Suprapubic skin (tissue), 4 donors: ENCODE measurements at places on chromosomes 11 and 22. TPM values are rescaled to one million over a fixed set of nuclear protein-coding genes. Genes with fewer than 3 reads are reported as not detected.

The TRIM6 gene
- total RNA-seq: 2.0 TPM

DNA sequence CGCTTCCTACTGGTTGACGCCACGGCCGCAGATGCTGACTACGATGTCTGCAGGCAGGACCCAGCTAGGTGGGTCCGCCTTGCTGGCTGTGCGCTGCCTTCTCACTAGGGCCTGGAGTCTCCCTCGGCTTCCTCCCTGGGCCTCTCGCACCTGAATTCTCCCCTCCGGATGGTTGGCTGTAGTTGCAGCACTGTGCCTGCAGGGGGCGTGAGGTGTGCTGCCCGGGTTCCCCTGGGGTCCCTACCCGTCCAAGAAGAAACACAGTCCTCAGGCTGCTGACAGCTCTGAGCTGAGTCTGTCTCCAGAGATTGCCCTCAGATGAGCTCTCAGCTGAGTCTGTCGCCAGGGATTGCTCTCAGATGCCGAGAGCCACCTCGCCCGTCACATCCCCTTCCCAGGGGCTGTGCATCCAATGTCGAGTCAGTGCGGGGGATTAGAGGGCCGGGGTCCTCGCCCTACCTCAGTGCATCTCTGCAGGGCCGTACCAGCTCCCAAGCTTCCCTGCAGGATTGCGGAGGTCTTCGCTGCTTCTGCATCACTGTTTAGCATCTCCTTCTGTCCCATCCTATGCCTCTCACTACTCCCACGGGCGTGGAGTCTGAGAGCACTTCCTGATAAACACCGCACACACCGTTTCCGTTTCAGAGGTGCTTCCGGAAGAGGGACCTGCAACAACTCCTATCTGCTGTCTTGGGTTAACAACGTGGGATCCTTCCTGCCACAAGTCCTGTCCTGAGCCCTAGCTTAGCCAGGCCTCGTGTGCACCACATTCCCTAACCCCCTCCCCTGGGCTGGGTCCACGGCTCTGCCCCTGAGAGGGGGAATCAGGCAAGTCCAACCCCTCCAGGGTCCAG lies 196.9 kb downstream of the CSNK2A3 start:
- DNase-seq: no peak

The DMC1 gene
- 19.0 TPM for total RNA-seq

The C22orf15 gene
- total RNA-seq: not detected

The DNAJB7 gene
- total RNA-seq: not detected

- no peak for DNase-seq
Observed at GRCh38 chr11:78417175-78417887, at the start of gene GAB2. GAB2 (minus strand) TSS chr11:78417820; CDS start chr11:78417720, 100 bp downstream.

DNA sequence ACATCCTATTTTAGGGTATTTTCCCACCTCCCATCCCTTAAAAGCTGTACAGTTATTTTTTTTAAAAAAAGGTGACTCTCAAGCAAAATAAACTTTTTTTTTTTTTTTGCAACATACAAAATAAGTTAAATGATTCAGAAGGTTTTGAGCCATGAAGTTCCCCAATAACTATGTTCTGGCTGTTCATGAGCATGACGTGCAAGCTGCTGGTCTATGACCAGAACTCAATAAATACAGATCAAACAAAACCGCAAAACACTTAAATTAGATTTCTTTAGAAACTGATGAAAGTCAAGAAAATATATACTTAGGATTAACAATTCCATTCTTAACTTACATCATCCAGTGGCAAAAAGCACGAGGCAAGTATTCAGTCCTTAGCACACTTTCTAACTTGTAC lies 24.1 kb upstream of the CLNS1A start:
- no peak for DNase-seq

DNA sequence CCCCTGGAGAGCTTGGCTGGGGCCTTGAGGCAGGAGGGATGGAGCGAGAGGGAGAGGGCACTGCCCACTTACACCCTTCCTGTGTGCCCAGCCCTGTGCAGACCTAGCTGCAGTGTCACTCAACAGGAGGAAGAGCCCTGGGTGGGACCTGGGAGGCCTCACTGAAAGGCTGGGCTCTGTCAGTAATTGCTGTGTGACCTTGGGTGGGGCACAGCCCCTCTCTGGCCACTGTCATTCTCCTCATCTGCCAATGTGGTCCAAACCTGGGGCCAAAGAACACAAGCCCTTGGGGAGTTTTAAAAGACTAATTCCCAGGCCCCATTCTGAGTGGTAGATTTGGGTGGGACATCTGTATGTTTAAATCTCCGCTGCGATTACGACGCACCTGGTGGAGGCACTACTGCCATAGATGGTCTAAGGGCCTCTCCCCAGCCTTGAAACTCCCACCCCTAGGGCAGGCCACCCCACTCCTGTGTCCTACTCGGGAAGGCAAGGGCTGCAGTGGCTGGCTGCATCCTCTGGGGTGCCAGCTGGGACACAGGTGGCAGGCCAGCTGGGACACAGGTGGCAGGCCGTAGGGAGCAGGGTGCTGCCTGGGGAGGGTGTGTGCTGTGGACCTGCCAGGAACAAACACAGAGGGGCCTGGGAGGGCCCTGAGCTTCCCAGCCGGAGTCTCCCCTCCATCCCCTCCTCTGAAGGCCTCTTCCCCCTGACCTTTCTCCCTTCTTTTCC lies 12.3 kb upstream of the SOX10 start:
- DNase-seq: no peak

- DNase-seq: peak; percentile 49
Observed at GRCh38 chr11:69319255-69320106, 25.5 kb downstream of the MYEOV start.

DNA sequence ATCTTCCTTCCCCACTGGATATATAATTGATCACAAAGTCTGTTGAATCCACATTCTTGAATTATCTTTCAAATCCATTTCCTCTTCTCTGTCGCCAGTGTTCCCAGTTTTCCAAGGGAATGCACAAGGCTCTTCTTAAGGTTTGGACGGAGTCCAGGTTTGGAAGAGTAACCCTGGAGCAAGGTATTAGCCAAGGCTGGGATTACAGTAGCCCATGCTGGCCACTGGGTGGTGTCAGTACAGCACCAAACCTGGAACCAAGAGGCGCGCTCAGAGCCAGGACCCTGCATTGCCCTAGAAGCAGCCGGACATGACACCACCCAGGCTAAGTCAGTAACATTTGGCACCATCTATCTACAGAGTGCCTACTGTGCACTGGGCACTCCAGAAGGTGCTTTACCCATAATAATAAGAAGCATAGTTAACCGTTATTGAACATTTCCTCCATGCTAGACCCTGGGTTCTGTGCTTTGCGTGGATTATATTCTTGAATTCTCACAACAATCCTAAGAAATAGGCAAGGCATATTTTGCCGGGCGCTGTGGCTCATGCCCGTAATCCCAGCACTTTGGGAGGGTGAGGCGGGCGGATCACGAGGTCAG lies 48.0 kb upstream of the CLPB start:
- no peak for DNase-seq

GRCh38 chr11:103436131-103436770 lies 327.0 kb downstream of the DYNC2H1 start:
- no peak for DNase-seq

- no peak for DNase-seq
Observed at GRCh38 chr11:130638033-130638432, 189.6 kb downstream of the ADAMTS15 start.

The TSGA10IP gene
- total RNA-seq: not detected

DNA sequence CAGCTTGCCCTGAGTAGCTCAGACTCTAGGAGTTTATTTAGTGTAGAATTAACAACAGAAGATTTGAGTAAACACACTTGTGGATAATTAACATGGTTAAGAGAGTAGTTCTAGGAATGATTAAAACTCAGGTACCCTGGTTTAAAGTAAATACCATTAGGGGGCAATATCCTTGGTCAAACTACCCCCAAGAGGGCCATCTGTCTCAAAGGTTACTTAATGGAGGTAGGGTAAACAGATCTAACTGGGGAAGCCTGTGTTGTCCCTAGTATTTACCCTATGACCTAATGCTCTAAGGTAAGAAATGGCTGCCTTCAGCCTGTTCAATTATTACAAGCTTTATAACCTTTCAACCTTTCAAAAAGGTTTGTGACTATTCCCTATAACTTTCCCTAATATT lies 10.6 kb upstream of the GLYATL1 start:
- DNase-seq: no peak

The P2RY2 gene
- total RNA-seq: 13.1 TPM

The MMP13 gene
- total RNA-seq: not detected

- peak; percentile 91 for DNase-seq
Observed at GRCh38 chr11:62025487-62026105, 58.2 kb upstream of the FTH1 start.

DNA sequence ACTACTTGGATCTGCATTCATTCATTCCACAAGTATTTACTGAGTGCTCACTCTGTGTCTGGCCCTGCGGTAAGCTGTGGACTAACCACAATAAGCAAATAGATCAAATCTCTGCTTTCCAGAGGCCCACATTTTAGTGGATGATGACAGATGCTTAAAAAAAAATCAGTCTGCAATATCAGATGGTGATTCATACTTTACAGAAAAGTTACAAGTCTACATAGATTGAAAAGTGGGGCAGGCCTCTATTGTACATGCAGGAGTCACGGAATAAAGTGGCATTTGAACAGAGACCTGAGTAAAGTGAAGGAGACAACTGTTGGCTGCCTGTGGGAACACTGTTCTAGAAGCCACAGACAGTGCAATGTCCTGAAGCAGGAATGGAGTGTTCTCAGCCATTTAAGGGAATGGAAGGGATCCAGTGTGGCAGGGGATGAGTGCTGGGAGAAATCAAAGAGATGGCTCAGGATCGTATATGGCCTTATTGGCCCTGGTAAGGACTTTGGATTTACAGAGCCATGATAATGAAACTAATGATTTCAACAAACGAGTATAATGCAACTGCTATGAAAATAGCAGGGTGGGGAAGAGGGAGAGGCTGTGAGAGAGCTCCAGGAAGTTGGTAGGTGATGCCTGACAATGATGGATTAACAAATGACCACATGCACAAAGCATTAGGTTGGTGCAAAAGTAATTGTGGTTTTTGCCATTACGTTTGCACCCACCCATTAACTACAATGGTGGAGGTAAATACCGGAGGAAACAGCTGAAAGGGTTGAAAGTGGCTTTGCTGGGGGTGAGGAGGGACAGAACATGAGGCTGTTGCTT lies 31.1 kb downstream of the TMEM45B start:
- DNase-seq: no peak

The RSF1 gene
- total RNA-seq: 49.1 TPM

DNA sequence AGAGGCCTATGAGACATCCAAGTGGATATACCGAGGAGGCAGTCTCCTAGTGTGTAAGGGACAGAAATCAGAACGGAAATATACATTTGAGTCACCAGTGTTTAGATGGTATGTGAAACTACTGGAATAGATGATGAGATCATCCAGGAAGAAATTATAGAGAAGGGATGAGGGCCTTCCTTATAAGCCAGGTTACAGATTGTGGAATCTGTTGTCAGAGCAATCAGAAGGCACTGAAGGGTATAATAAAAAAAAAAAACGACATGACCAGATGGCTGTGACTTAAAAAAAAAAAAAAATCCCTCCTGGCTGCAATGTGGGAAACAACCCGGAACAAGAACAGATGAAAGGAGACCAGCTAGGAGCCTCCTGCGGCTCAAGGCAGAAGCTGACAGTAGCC lies 2.7 kb downstream of the MAJIN start:
- DNase-seq: no peak

DNA sequence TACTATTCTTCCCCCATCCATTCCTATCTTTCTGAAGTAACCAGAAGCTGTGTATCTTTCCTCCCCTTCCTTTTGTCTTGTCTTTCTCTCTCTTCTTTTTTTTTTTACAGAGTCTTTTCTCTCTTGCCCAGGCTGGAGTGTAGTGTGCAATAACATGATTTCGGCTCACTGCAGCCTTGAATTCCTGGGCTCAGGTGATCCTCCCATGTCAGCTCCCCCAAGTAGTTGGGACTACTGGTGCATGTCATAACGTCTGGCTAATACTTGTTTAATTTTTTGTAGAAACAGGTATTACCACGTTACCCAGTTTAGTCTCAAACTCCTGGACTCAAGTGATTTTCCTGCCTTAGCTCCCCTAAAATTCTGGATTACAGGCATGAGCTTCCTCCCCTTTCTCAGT lies 86.5 kb downstream of the IGLL5 start:
- DNase-seq: no peak

The AP1B1 gene
- 97.0 TPM for total RNA-seq

DNA sequence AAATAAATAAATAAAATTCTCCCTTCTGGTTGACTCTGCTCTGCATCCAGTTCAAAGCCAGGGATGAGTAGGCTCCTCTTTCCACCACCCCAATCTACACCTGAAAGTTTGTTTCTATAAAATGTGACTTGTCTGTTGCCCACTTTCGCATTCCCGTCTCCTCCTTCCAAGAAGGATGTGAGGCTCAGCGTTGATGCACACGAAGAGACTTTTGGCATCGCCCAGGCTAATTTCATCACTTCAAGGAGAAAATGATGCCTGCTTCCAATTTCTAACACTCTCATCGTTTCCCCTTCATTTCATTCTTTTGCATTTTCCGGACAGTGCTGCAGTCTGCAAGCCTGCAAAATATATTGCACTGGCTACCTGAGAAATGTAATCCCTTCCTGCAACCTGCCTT lies 3.9 kb downstream of the MPPED1 start:
- no peak for DNase-seq

- DNase-seq: no peak
Observed at GRCh38 chr11:33575311-33575710, 125.3 kb downstream of the C11orf91 start.

The GAS2L1 gene
- total RNA-seq: 94.8 TPM

- no peak for DNase-seq
Observed at GRCh38 chr22:21803811-21804249, 63.6 kb downstream of the MAPK1 start.

DNA sequence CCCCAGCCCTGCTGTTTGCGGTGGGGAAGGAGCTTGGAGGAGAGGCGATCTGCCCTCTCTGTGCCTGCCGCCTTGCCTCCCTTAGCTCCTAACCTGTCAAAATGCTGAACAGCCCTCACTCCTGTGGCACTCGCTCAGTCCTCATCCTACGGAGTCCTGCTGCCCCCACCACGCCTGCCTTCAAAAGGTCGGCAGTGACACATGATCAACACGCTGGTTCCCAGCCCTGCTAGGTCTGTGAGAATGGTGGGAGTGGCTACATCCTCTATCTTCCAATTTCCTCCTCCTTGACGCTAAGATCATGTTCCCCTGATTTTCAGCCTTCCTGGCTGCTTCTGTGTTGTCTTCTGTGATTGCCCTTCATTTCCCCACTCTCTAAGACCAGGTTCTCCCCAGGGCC lies 120.2 kb upstream of the TBCEL start:
- DNase-seq: no peak

DNA sequence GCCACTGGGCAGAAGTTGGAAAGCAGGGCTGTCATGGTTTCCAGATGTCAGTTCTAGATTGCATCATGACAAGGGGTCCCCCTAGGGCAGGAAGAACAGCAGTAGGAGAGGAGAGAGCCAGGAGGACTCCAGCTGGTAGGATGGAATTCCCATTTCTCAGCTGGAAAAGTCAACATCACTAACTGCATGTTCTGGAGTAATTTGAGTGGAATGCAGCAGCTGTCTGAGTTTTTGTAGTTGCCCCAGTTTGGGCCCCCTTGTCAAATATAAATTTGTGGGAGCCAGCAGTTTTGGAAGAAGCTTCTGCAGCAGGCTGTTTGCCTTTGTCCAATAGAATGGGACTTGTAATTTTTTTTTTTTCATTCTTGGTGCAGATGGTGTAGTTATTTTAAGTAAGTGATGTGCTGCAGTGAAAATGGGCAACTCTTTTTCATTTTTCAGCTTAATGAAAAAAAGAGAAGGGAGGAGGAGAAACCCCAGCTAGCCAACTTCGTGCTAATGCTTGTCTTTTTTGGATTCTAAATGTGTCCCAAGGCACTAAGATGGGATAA lies 86.9 kb downstream of the LDLRAD3 start:
- DNase-seq: no peak

- DNase-seq: no peak
Observed at GRCh38 chr11:22244986-22245592, 52.2 kb downstream of the ANO5 start.

The SYT9 gene
- 0.34 TPM for total RNA-seq

- no peak for DNase-seq
Observed at GRCh38 chr11:7851391-7851790, 54.6 kb upstream of the OR5P2 start.
